Left lobe of liver (tissue), 2 donors: ENCODE measurements at places on chromosomes 1 and 21.

GRCh38 chr1:36882536-36883285 lies 151.6 kb downstream of the GRIK3 start:
- DNase-seq, result peak; percentile 23

DNA sequence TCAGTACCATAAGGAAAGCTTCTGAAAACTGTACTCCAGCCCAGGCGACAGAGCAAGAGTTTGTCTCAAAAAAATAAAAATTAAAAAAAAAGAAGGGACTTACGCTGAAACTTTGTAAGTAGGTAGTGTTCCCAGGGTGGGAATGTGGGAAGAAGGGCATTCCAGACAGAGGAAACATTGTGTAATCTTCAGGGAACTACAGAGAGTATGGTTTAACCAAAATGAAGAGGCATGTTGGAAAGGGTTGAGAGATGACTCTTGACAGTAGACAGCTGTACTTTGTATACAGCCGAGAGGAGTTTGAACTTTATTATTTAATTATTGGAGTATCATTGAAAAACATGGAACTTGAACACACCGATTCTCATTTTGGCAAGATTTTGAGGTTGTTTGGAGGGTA lies 43.0 kb downstream of the PPP2R5A start:
- no peak for DNase-seq

- DNase-seq, result no peak
Observed at GRCh38 chr1:234627009-234627950, 17.3 kb upstream of the IRF2BP2 start.

- DNase-seq, result no peak
Observed at GRCh38 chr21:21722731-21723130, 724.5 kb downstream of the NCAM2 start.

DNA sequence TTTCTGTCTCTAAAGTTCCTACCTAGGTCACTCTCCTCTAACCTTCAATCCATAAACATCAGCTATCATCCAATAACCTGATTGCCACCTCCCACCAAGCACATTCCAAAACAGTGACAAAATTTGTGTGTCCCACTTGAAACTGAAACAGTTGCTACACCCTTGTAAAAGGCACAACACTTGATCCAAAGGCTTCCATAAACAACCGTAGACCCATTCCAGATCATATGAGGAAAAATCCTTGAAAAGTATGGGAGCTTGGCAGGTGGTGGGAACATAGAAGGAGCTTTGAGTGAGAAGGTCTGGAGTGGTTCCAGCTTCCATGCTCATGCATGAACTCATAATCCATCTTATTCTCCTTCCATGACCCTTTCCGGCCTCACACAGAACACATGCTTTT lies 82.0 kb upstream of the ATP1A1 start:
- no peak for DNase-seq

DNA sequence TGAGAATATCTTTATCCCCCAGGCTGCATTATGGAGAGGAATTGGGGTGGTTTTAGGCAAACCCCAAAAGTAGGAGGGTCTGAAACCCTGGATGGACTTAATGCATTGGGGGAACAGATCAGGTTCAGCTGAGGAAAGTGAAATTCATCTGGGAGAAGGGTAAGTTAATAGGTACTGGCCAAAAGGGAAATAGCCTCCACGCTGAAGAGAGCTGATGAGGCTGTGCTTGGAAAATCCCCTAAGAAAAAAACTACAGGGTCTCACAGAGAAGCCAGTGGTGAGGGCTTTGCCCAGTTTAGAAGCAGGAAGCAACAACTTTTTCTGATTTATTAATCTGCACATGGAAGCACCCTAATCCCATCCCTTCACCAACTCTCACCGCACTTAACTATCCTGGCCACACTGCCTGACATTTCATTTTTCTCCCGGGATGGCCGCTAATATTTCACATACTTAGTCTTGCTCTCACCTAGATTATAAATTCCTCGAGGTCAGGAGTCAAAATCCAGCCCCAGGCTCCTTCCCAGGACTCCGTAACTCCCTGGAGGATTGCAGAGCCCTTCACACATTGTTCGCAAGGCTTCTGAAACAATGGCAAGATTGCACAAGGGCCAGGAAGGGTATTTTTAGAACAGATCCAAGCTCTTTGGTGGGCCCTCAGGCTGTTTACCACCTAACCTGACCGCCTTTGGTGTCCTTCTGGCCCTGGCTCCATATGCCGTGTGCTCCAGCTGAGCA lies 60.9 kb upstream of the TARBP1 start:
- DNase-seq, result peak; percentile 18

- no peak for DNase-seq
Observed at GRCh38 chr1:176989023-176989422, 175.5 kb downstream of the ASTN1 start.

DNA sequence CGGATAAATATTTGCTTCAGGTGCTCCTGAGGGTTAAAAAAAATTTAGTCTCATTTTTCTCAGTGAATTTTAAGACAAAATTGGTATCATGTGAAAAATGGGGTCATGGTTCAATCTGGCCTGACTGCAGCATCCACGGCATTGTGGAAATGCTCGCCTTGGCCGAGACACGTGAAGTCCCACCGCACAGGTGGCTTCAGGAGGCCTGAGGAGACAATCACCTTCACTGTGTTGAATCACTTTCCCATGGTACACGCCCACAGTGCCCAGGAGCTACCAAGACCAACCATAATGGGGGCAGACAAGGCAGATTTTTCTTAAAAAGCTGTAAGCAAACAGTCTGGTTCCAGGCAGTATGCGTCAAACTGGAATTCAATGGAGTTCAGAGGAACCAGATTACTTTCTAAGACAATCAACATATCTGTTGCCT lies 11.0 kb upstream of the CPLANE2 start:
- no peak for DNase-seq

DNA sequence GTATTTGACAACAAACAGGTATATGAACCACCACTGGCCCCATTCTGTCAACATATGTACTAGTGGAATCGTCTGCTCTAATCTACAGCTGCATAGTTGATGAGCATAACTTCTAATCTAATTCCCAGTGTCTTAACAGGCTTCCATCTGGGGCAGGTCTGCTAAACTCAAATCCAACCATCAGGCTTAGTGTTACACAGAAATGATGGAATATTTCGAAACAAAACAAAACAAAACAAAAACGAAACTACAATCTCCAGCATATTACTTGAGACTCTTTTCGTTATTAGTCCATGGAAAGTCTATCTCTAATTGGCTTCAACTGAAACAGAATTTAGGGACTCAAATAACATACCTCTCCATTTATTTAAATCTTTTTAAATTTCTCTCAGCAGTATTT lies 37.6 kb downstream of the DIPK1A start:
- no peak for DNase-seq

- DNase-seq, result no peak
Observed at GRCh38 chr1:53557369-53557768, 98.2 kb downstream of the DMRTB1 start.

- DNase-seq, result no peak
Observed at GRCh38 chr1:116356673-116357072, 16.4 kb upstream of the ATP1A1 start.

DNA sequence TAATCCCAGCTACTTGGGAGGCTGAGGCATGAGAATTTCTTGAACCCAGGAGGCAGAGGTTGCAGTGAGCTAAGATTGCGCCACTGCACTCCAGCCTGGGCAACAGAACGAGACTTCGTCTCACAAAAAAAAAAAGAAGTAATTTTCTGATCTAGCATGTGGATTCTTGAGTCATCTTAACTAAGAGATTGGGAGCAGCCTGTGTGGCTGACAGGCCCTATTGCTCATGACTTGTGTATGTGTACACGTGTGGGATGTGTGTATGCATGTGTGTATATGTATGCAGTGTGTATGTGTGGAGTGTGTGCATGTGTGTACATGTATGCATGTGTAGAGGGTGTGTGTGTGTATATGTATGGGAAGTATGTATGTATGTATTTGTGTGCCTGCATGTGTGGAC lies 29.5 kb downstream of the DOP1B start:
- no peak for DNase-seq

DNA sequence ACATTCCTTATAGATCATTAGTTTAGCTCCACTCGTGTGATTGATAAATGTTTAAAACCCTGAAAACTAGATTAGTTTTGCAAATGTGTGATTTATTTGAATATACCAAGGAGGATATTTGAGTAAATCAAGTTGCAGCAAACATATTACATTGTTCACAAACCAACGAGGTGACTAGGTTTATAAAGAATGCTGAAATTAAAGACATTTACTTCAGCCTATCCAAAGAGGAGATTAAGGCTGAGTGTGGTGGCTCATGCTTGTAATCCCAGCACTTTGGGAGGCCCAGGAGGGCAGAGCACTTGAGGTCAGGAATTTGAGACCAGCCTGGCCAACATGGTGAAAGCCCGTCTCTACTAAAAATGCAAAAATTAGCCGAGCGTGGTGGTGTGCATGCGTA lies 34.1 kb downstream of the VTCN1 start:
- DNase-seq, result no peak

DNA sequence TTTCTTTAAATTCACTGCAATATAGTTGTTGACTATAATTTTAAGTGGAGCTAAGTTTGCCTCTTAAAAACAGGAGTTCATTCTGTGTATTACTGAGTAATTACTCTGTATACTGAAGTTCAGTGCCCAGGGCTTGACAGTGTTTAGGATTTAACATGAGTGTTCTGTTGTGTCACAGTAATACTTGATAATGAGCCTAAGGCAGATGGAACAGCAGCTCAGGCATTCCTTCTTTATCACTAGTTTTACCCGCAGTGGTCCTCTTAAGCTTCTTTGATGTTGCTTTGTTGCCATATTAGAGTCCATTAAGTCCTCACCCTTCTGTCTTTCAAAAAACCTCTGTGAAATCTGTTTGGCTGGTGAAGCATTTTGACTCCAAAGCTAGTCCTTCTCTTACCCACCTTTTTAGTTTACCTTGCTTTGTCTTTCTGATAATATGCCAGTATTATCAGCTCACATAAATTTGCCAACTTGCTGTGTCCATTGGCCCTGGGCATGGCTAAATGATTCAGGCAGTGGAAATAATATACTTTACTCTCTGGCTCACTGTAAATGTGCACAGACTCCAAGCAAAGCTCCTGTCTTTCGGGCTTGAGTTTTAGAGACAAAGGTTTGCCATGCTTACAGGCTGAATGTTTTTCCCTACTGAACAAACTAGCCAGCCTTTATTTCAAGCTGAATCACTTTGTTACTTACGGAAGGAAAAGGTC lies 17.7 kb downstream of the HIPK1 start:
- no peak for DNase-seq

GRCh38 chr1:100585786-100586185 lies 47.8 kb downstream of the GPR88 start:
- no peak for DNase-seq

DNA sequence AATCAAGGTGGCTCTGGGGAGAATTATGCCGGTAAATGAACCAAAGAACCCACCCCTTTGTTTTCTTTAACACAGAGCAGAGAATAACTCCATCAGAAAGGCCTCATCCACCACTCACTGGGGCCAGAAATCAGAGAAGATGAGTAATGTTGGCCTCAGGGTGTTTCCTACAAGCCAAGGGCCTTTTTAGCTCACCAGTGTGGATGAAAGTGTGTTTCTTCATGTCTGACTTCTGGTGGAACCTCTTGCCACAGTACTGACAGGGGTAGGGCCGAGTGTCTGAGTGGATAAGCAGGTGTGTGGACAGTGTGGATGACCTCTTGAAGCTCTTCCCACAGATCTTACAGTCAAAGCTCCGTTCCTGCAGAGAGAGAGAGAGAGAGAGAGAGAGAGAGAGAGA lies 8.3 kb downstream of the GFI1 start:
- no peak for DNase-seq

DNA sequence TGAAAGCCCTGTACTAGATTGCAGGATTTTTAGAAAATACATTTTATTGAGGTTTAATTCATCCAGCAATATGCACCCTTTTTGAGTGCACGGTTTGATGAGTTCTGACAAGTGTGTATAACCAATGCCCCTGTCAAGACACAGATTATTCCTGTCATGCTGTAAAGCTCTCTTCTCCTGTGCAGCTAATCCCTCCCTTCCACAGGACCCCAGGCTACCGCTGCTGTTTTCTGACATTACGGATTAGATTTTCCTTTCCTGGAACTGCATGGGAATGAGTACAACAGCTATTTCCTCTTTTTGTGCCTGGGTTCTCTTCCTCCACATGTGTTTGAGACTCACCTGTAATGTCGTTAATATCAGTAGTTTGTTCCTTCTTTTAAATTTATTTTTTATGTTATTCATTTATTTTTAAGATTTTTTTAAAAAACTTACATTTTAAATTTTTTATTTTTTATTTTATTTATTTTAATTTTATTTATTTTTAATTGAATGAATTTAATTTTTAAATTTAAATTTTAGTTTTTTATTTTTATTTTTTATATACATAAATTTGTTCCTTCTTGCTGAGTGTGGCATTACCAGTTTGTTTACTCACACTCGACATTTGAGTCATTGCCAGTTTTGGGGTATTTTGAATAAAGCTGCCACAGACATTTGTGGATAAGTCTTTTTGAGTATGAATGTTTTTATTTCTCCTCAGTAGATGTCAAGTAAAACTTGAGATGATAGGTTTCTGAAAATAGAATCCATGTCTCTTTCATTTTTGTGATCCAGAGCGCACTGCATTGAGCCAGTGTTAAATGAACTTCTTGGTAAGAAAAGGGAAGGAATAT lies 79.0 kb upstream of the B3GALT5 start:
- no peak for DNase-seq

DNA sequence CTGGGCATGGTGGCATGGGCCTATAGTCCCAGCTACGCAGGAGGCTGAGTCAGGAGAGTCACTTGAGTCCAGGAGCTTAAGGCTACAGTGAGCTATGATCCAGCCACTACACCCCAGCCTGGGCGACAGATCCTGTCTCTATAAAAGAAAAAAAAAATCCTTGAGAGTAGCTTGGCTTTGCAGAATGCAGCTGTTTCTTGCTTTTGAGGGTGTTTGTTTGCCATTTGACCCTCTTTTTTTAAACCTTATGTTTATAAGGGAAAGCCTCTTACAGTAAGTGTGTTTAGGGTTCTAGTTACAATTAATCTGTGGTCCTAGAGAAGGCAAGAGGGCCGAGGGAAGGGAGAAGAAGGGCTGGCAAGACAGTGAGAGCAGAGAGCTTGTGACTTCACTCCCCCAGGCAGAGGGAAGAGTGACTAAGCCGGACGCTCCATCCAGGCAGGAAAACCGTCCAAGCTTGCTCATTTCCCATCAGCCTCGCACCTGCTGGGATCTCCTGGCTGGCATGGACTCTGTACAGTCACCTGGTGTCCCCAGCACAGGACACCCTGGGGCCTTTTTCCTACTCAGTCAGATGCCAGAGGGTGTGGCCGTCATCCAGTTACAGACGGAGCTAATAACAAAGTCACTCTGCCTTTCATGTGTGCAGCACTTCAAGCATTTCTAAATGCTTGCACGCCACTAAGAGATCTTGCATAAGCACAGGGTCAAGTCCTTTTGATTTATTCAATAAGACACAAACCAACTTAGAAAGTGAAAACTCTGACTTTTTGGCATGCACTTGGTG lies 55.5 kb upstream of the PSEN2 start:
- no peak for DNase-seq

DNA sequence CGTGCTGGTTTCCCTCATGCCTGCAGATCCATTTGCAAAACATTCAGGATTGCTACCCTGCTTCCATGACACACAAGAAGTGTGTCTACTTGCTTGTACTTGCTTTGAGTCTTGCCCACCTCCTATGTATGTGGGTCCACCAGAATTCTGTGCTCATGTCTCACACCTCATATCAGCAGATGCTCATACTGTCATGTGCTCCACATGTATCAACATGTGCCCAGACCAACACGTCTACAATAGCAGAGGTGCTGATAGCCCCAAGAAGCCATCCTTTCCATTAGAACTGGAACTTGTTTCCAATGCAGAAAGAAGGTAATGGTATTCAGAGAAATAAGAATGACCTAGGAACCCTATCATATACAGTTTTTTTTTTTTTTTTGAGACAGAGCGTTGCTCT lies 27.9 kb upstream of the MYOC start:
- no peak for DNase-seq
